Left hindlimb (tissue), 1 donor: ENCODE measurements at places on chromosomes 3 and 15.

- no peak for DNase-seq
These were observed 437.0 kb downstream of the TUSC7 start for GRCh38 chr3:117146571-117146970.

- no peak for DNase-seq
These were observed 8.4 kb upstream of the RPS17 start for GRCh38 chr15:82548700-82549099.

GRCh38 chr3:16186565-16186964, 12.1 kb downstream of the GALNT15 start:
- DNase-seq, result no peak

DNA sequence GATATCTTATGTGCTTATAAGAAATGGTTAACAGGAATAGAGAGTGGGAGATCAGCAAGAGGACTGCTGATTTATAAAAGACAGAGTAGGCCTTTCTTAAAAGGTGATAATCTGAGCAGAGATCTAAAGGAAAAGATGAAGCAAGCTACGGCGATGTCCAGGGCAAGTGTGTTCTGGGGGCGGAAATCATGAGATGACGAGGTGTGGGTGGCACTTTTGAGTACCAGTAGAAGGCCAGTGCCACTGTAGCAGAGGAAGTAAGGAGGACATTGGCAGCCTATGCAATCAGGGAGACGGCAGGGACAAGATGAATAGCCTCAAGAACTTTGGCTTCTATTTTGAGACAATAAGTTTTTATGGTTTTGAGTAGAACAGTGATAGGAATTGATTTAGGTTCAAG, 492.4 kb downstream of the FHIT start:
- no peak for DNase-seq

DNA sequence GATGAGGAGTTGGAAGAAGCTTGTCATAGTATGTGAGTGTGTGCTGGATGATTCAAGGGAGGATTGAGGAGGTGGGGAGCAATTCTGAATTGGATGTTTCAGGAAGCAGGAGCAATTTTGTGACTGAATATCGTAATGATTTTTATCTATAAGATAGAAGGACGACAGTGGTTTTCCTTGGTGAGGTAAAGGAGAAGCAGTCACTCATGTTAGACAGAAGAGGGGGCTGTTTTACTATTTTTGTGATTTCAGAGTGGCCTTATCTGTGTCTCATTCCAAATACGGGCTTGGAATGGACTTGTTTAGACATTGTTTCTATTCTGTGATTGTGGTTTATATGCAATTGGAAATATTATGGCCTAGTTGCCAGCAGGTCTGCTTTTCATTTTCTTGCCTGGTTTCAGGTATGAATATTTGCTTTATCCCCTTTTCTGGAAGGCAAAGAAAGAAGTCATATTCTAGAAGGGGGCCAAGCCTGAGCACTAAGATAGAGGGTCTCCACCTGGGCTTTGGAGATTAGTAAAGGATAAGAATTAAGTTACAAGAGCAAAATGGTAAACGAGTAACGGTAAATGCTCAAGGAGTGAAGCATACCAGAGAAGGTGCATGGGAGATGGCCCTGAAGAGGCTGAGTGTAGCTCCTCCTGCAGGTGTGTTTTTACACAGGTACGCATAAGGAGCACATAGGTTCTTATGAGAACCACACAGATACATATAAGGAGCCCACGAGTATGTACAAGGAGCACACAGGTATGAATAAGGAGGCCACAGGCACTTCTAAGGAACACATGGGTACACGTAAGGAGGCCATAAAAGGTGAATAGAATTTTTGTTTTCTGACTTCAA, 124.6 kb upstream of the KCNAB1 start:
- DNase-seq, result no peak

- DNase-seq, result no peak
These were observed 113.8 kb upstream of the CCDC54 start for GRCh38 chr3:107263269-107264021.

GRCh38 chr3:184156522-184156955, 1.4 kb downstream of the DVL3 start:
- DNase-seq, result peak; percentile 84

DNA sequence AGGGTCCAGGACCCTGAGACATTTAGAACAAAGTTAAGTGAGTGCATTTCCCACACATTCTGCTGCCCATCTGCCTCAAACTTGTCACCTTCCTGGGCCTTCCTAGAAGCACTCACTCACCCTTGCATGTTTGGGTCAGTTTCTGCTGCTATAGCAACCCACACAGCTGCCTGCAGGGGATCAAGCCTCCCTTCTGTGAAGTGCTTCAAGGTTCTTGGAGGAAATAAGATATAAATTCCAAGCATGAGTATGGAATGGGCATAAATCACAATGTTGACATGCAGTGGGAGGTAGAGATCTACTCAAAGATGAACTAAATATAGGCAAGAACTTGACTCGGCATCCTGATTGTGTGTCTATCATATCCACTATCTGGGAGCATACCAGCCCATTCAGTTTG, 140.4 kb downstream of the SLC9A9 start:
- DNase-seq, result no peak

DNA sequence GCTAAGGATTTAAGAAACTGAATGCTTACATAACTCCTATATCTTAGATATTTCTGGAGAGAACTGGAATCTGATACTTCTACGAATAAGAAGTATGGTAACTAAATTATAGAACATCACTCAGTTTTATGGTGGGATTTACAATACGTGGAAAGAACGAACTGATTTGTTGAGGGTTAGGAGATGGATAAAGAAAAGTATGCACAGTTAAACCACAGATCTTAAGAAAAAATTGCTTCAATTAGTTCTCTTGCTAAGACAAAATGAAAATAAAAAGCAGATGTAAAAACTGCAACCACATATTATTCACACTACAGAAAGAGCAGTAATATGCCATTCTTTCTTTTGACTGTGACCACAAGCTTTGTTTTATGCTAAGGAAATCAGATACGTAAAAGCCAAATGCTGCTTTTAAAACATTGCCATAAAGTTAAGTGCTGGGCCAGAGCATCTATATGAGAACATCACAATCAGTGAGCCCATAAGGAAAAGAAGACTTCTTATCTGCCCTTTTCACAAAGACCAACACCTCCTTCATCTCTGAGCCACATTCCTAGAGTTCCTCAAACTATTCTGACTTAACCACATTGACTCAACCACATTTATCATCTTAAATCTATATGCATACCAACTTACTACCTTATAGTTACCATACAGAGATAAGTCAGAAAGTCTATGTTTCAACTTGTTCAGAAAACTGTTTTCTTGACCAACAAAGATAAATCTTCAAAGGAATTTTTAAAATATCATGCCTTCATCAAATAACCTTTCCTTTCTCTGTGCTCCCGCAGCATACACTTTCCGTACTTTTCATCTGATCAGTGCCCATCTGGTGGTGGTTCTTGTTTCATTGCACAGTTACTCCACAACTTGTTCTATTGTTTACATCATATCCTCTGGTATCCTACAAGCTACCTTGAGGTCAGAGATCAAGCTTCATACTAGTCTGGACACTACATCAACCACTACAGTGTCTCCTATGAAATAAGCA, 61.7 kb downstream of the FSIP1 start:
- DNase-seq, result no peak

DNA sequence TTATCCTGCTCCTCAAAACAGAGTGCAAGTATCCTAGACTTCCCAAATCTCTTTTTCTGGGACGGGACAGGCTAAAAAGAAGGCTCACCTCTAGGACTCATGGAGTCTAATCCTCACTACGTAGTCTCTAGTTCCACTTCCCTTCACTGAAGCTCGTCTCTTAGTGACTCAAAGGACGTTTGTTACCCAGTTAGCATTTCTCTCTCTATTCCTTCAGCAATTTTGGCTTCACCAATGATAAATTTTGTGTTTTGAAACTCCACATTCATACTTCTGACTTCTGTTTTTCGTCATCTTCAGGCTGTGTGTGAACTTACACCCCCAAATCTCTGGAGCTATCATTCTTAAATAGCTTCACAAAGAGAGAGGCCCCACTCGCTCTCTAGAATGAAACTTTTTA, 627.1 kb downstream of the NAALADL2 start:
- no peak for DNase-seq

DNA sequence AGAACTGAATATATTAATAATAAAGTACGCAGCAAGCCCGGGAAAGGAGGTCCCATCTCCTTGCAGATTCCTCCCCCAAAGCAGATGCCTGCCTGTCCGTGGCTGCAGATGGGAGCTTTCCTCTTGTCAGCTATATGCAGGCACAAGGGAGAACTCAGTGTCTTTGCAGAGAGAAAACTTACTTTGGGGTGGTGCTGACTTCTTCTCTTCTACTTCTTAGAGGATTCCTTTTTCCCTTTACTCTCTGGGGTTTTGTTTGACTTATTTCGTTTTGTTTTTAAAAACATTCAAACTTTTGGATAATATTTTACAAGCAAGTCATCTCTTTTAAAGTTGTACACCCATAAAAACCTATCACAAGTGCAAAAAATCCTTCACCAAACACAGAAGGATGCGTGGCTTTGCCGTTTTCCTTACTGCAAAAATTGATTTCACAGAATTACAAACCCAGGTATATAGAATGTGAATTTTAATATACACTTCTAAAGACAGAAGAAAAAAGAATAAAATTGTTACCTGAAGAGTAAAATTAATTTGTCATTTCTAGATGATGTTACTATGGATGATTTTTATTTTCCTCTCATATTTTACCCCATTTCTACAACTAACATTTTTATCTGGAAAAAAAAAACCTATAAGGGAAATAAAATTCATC, 65.3 kb upstream of the IGF1R start:
- no peak for DNase-seq

DNA sequence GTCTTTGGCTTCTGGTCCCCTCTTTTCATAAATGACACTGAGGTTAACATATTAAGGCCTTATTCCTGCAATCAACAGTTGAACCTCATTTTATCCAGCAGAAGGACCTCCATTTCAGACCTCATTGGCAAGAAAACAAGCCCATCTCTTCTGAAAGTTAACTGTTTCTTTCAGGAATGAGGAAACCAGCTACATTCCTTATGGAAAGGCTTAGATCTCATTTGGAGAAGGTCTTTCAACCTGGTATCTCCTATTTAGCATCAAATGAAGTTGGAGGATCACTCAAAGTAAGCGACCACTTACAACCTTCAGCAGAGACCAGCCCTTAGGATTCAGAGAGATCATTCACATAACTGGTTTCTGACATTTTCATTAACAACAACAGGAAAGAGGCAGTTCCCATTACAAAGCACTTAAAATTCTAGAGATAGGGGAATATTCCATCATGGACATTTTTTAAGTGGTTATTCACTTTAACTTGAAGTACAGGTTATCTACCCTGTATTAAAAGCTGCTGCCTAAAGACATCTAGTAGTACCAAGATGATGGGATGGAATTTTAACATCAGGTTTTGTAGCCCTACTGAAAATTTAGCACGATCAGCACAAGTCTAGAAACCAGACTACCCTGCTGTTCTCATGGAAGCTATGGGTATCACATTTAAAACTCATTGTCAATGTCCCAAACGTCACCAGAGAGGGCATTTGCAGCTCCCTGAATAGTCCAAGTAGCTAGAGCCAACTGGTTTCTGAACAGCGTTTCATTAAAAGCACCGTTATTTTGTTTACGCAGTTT, 30.4 kb downstream of the TFRC start:
- no peak for DNase-seq

- peak; percentile 48 for DNase-seq
These were observed 251.1 kb downstream of the TJP1 start for GRCh38 chr15:29570948-29571791.

DNA sequence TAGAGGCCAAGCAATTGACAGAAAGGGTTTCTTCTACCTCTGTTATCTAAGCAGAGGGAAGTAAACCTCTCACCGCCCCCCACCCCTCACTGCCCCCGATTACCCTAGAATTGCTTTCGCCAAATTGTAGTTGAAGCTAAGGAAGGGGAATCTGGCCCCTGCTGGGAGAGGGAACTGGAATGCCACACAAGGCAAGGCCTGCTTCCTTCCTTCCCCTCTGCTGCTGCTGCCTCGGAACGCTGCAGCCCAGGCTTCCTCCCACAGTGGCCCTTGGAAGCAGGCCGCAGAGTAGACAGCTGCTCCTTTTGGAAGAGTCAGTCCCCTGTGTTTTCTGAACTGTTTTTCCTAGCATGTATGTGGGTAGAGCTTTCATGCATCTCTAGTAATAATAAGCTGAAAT, 21.6 kb downstream of the RLBP1 start:
- no peak for DNase-seq

- no peak for DNase-seq
These were observed 11.0 kb downstream of the LEKR1 start for GRCh38 chr3:156837115-156837514.

DNA sequence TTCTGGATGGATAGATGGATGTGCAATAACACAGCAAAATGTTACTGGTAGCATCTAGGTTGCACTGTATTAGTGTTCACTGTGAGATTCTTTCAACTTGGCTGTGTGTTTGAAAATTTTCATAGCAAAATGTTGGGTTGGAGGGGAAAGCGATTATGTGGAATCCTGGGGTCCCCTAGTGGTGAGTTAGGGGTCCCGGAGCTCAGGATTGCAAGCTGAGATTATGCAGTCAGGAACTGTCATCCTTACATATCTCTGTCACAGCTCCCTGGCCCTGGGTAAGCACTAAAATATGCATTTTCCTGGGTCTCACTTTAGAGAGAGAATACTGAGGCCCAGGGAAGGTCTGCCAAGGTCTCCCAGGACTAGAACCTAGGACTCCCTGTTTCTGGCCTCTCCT, 77.2 kb downstream of the CEMIP start:
- no peak for DNase-seq

DNA sequence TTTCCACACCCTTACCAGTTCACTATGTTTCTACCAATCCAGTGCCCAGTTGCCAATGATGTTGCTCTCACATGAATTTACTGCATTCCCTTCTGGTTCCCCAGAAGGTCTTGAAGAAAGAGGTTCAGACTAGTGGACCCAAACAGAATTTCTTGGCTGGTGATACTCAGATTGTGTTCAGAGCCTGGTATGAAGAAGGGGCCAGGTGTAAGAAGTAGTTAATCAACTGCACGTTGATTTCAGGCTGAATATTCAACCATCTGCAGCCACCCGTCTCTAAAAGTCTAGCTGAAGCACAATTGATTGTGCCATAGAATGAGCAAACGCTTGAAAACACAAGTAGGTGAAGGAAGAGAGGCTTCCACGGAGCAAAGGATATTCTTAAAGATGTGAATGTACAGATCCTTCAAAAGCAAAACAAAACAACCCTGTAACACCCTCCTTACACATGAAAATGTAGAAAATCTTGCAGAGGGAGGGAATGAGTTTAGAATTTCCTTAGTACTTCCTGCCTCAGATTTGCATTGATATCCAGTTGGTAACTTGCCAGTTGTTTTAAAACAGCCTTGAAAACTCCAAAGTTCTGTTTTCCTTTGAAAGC, 4.7 kb downstream of the RBMS3 start:
- no peak for DNase-seq

GRCh38 chr3:29334706-29335105, 53.8 kb downstream of the RBMS3 start:
- DNase-seq, result no peak
